Inflammatory macrophage (primary cell): ENCODE measurements at places on chromosomes 13 and 19.

- no peak for DNase-seq
These were observed 113.1 kb downstream of the PCDH9 start for GRCh38 chr13:67117010-67117550.

GRCh38 chr13:96104516-96104915, 14.6 kb downstream of the HS6ST3 start:
- DNase-seq, result no peak

DNA sequence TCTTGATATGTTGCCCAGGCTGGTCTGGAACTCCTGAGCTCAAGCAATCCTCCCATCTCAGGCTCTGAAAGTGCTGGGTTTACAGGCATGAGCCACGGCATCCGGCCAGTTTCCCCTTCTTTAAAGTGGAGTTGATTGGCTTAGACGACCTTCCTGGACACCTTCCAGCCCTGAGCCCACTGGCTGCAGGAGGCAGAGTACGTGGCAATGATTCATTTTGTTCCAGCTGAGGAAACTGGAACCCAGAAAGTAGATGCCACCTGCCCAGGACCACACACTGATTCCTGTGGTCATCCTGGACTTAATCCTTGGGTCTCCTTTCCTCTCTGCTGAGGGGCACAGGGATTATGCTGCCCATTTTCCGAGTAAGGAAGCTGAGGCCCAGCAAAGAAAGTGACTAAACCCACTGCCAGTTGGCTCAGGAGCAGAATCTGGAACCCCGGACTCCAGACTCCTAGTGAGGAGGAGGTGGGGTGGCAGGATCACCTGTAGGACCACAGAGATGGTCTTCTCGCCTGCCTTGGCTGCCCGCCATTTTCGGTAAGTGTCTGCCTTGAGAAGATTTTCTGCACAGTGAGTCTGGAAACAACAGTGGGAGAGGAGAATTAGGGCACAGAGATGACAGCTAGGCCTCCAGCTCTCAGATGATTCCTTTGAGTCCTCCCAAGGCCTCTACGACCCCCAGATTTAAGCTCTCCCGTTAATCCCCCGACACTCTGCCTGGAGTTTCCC, 737 bp downstream of the XRCC1 start:
- no peak for DNase-seq

DNA sequence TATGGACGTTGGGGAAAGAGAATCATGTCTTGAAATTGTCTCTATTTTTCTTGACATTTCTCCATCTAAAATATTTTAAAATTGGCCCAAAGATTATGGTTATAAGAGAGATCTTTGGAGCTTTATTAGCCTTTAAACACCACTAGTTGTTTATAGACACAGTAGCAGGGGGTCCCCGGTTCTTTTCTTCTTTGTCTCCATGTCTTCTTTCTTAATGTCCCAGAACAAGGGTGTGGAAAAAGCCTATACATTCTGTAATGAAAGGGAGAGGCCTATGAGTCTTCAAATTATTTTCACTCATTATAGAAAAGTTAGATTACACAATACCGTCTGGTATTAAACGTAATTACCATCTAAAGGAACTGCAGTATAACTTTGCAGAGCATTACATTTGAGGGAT, 300.0 kb downstream of the NALCN start:
- DNase-seq, result no peak

- DNase-seq, result no peak
These were observed 113.4 kb downstream of the UBL3 start for GRCh38 chr13:29737061-29737460.

DNA sequence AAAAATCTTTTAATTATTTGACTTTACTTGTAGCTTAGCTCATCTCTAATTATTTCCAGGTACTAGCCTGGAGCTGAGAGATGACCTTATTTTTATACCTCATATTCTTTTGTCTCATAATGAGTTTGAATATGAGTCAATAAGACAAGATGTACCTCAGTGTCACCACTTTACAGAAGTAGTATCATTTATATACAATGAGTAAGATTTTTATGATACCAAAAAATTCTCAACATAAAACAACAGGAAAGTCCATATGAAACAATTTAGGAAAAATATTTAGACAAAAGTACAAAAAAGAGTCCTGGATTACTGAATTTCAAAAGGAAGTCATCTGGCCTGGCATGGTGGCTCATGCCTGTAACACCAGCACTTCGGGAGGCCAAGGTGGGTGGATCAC, 21.4 kb upstream of the USP12 start:
- DNase-seq, result no peak

GRCh38 chr19:51542699-51543098, 11.2 kb upstream of the SIGLEC6 start:
- DNase-seq, result no peak

DNA sequence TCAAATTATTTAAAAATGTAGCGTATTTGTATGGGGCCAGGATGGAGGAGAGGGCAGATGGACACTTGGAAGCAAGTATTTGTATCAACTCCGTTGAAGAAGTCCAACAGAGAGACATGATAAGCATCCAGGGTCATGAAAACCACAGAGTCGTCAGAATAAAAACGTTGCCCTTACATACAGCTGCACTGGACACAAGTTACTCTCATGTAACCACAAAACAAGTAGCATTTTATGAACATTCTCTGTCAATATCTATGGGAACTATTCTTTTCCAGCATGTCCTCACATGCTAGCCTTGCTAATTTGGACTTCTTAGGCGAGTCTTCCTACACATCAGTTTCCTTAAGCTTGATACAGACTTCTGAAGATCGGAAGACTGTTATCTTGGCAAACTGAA, 35.0 kb downstream of the EFNB2 start:
- DNase-seq, result no peak

DNA sequence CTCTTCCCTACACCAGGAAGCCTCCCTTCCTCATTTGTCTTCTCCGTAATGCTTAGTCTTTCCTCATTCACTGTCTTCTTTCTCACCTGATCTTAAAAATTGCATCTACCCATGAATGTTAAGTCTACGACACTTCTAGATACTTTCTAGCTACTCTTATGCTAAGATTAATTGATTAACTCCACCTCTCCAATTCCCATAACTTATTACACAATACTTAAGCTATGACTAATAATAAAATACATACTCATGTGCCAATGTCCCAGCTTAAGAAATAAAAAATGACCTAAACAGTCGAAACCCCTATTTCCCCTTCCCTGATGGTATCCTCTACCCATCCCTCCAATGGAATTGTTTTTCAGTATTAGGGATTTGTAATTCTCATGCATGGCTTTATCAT, 22.8 kb upstream of the ZNF527 start:
- DNase-seq, result no peak

DNA sequence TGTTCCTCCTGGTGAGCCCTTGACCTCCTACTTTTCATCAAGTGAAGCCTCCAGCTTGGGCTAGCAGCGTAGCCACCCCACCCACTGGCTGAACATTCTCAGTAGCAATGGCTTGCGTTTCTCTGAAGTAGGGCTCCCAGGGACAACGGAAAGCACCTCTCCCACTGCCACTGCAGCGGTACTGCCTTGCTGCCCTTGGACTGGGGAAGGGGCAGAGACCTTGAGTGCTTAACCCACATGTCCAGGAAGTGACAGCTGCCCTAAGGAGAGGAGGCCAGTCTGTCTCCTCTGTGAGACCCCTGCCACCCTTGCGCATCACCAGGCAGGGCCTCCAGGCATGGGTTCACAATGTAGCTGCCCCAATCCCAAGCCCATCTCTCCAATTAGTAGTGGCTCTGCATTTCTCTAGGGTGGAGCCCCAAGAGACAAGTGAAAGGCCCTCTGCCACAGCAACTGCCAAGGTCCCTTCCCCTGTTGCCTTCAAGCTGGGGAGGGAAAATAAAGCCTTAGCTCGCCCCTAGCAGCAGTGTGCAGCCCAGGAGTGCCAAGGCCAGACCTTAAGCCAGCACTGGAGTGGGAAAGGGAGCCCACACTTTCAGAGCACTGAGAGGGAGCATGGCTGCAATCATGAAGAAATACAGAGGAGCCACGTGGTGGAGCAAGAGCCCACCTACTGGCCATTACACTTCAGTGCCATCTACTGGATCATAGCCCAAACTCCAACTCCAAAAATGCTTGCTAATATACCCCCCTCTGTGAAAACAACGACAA, 175.9 kb upstream of the TRPC4 start:
- DNase-seq, result no peak

GRCh38 chr19:1512671-1513498, at the start of gene ADAMTSL5:
ADAMTSL5 (minus strand) TSS chr19:1513019; CDS start chr19:1510943, 2,076 bp downstream.
- DNase-seq, result peak; percentile 58

DNA sequence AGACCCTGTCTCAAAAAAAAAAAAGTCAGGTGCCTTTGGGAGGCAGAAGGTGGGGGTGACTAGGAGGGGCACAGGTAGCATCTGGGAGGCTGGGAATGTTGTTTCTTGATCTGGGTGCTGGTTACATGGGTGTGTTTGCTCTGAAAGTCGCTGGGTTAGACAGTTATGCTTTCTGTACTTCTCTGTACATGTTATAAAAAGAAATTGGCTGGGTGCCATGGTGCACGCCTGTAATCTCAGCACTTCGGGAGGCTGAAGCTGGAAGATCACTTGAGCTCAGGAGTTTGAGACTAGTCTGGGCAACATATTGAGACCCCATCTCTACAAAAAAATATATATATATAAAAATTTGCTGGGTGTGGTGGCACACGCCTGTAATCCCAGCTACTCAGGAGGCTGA, 15.1 kb downstream of the NOSIP start:
- no peak for DNase-seq

DNA sequence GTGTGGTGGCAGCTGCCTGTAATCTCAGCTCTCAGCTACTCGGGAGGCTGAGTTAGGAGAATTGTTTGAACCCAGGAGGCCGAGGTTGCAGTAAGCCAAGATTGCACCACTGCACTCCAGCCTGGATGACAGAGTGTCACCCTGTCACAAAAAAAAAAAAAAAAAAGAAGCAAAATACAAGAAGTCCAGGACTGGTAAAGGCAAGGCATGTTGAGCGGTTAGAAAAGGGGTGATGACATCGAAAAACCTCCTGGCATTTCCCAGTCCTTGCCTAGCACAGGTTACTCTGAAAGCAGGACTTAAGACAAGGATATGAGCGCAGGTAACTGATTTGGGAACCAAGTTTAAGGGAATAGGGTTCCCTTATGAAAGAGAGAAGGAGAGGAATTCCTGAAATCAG, 2.5 kb upstream of the LILRB4 start:
- peak; percentile 80 for DNase-seq

- no peak for DNase-seq
These were observed 874.9 kb upstream of the PCDH20 start for GRCh38 chr13:62290542-62290941.
